Endothelial cell of coronary artery (primary cell): ENCODE measurements at places on chromosomes 4 and X. TPM values are rescaled to one million over a fixed set of nuclear protein-coding genes. Genes with fewer than 3 reads are reported as not detected.

HUWE1 gene
- total RNA-seq = 96.2 and 102 TPM in 2 replicates

GPR173 gene
- 2.0 and 4.0 TPM in 2 replicates for total RNA-seq

SUPT20HL2 gene
- not detected in 2 replicates for total RNA-seq

UGT2B11 gene
- total RNA-seq = not detected in 2 replicates

FHDC1 gene
- under 0.01 and 0.19 TPM in 2 replicates for total RNA-seq

CENPVL1 gene
- not detected in 2 replicates for total RNA-seq

SMIM43 gene
- total RNA-seq = 0.27 and 0.38 TPM in 2 replicates

GABRG1 gene
- not detected in 2 replicates for total RNA-seq

DMRTC1 gene
- not detected in 2 replicates for total RNA-seq
